Common myeloid progenitor, CD34-positive (primary cell): ENCODE measurements at places on chromosomes 12 and 14.
A peak's percentile ranks its signal among the peaks of the same experiment; 100 is the strongest.

GRCh38 chr14:106141242-106142220 lies 615.1 kb downstream of the TMEM121 start:
- no peak overlapping the region for H3K27ac ChIP-seq
- no peaks in the 10 kb centered on the region for H3K27me3 ChIP-seq
- no peaks in the 10 kb centered on the region for H3K36me3 ChIP-seq

- no peaks in the 10 kb centered on the region for H3K36me3 ChIP-seq
- H3K4me3 ChIP-seq = no peak overlapping the region
- no peaks in the 10 kb centered on the region for H3K27me3 ChIP-seq
- H3K4me1 ChIP-seq = no peaks in the 10 kb centered on the region
- H3K27ac ChIP-seq = no peak overlapping the region
- DNase-seq = peak; percentile 13
Observed at GRCh38 chr12:73221836-73222235, 949.7 kb downstream of the TRHDE start.

DNA sequence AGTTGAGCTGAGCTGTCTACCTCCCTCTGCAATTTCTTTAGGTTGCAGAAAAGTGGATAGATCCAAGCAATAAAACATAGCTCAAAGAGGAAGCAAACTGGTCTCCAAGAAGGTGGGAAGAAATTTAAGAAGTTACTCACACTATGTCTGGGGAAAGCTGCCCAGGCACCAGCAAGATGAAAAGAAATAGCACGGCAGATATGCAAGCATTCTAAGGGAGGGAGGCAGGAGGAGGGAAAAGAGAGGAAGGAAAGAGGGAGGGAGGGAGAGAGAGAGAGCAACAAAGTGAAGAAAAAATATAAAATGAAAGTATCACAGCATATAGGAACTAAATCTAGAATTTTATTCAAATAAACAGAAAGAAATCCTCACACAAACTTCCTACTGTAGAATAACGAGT lies 240.7 kb downstream of the APAF1 start:
- no peaks in the 10 kb centered on the region for H3K4me1 ChIP-seq
- peaks cover 14% of the 10 kb centered on the region for H3K27me3 ChIP-seq
- DNase-seq = no peak
- H3K36me3 ChIP-seq = no peaks in the 10 kb centered on the region
- no peak overlapping the region for H3K4me3 ChIP-seq

DNA sequence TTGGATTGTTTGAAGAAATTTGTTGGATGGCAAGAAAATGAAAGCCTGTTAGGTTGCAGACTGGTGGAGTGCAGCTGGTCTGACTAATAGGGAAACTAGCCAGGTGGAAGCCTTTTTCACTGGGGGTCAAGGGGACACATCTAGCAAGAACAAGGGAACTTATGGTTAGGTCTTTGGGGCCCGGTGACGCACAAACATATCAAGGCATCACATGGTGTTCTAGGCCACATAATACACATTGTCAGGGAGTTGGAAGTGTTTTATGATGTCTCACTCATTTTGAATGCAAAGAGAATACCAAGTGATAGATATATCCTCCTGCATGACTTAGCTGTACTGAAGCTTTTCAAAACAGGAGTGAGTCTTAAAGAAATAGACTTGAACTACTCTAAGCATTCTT lies 351.2 kb downstream of the KCNH5 start:
- no peaks in the 10 kb centered on the region for H3K27me3 ChIP-seq
- no peak overlapping the region for H3K27ac ChIP-seq
- H3K36me3 ChIP-seq = no peaks in the 10 kb centered on the region
- H3K4me3 ChIP-seq = no peak overlapping the region

DNA sequence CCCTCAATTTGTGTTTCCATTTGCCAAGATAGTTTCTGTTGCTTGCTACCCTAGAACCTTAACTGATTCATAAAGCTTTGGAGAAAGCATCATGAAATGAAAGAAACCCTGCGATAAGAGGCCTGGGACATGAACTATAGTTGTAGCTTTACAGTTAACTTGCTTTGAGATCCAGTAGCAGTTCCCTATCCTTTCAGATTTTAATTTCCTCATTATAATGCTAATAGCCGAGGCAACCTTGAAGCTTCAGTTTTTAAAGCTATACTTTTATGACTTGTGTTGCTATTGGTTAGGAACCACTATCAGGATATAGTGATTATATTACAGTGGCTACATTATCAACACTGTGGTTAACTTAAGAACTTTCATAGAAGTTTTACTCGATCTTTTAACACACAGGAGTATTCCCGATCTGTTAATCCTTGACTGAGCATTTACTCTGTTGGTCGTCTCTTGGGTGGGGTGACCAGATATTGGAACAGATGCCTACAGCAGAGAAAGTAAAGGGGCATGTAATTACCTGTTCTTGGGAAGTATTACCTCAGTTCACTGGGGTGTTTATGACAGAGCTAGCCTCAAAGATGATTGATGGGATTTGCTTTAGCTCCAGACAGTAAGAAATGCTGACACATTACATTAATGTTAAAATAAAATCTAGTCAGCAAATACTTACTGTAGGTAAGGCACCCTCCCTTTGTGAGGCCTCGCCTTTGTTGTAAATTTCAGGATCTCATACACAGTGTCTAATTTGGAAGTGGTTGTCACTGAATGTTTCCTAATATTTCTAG lies 86.2 kb upstream of the CSRP2 start:
- no peak for DNase-seq
- H3K4me3 ChIP-seq = no peak overlapping the region
- H3K4me1 ChIP-seq = peaks cover 11% of the 10 kb centered on the region
- no peaks in the 10 kb centered on the region for H3K36me3 ChIP-seq

- H3K27ac ChIP-seq = no peak overlapping the region
- H3K4me1 ChIP-seq = no peaks in the 10 kb centered on the region
- H3K36me3 ChIP-seq = no peaks in the 10 kb centered on the region
Observed at GRCh38 chr12:58757422-58757821, 162.9 kb downstream of the LRIG3 start.

DNA sequence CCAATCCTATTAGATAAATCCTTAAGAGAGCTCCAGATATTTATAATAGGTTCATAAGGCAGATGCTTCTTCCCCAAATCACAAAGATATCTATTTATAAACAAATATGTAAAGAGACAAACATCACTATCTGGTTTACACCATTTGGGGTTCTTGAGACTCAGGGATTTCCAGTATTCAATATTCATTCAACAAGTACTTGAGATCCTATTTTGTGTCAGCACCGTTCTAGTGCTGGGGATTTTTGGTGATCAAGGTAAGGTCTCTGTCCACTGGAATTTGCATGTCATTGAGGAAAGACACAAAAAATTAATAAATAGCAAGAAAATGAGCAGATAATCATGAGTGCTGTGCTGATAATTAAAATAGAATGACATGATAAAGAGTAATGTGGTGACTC lies 222.7 kb upstream of the FOXN3 start:
- H3K36me3 ChIP-seq = no peaks in the 10 kb centered on the region
- no peaks in the 10 kb centered on the region for H3K4me1 ChIP-seq
- no peak for DNase-seq
- no peaks in the 10 kb centered on the region for H3K27me3 ChIP-seq
- H3K4me3 ChIP-seq = no peak overlapping the region

DNA sequence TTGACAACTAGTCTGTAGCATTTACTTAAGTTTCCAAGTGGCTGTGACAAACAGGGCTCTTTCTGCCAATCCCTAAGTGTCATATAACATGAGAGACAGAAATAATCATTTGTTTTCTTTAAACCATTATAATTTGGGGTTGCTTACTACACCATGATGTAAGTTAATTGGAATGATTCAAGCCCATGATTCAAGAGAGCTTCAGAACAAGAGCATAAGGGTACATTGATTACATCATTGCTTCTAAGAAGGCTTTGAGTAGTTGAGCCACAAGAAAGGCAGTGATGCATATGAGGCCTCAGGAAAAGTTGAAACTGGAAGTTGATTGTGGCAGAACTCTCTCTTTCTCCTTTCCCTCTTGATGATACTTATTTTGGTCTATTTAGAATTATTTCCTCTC lies 444.0 kb downstream of the CCER1 start:
- DNase-seq = no peak
- no peaks in the 10 kb centered on the region for H3K27me3 ChIP-seq

- H3K4me3 ChIP-seq = no peak overlapping the region
- H3K27me3 ChIP-seq = no peaks in the 10 kb centered on the region
- no peaks in the 10 kb centered on the region for H3K36me3 ChIP-seq
- H3K27ac ChIP-seq = no peak overlapping the region
Observed at GRCh38 chr12:43098766-43099550, 453.0 kb downstream of the ADAMTS20 start.

- no peaks in the 10 kb centered on the region for H3K27me3 ChIP-seq
- H3K4me3 ChIP-seq = no peak overlapping the region
- H3K36me3 ChIP-seq = no peaks in the 10 kb centered on the region
- H3K27ac ChIP-seq = no peak overlapping the region
Observed at GRCh38 chr12:112932485-112933128, 5.7 kb upstream of the OAS3 start.

- no peaks in the 10 kb centered on the region for H3K27me3 ChIP-seq
- H3K36me3 ChIP-seq = no peaks in the 10 kb centered on the region
- DNase-seq = no peak
Observed at GRCh38 chr14:77248666-77249065, 22.3 kb downstream of the NGB start.

- H3K36me3 ChIP-seq = no peaks in the 10 kb centered on the region
- H3K27me3 ChIP-seq = no peaks in the 10 kb centered on the region
- no peak overlapping the region for H3K4me3 ChIP-seq
- DNase-seq = no peak
Observed at GRCh38 chr12:62859321-62859737, 75.6 kb downstream of the PPM1H start.

GRCh38 chr14:73746520-73747378 lies 32.6 kb upstream of the PNMA1 start:
- H3K27ac ChIP-seq = peak overlapping the region; percentile 99
- no peaks in the 10 kb centered on the region for H3K27me3 ChIP-seq
- H3K4me1 ChIP-seq = peaks cover 35% of the 10 kb centered on the region
- no peak for DNase-seq
- peaks cover 43% of the 10 kb centered on the region for H3K36me3 ChIP-seq
- H3K4me3 ChIP-seq = no peak overlapping the region

DNA sequence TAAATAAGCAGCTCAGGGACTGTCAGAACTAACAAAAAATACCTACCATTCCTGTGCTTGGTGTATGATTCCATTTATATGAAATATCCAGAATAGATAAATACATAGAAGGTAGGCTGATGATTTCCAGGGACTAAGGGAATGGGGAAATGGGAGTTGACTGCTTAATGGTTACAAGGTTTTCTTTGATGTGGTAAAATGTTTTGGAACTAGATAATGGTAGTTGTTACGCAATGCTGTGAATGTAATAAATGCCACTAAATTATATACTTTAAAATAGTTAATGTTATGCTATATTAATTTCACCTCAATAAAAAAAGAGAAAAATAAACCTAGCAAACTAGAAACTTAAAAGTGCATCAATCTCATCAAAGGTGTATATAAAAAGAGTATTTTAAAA lies 41.1 kb downstream of the CEP83 start:
- H3K4me1 ChIP-seq = no peaks in the 10 kb centered on the region
- peaks cover 3% of the 10 kb centered on the region for H3K36me3 ChIP-seq
- H3K27ac ChIP-seq = no peak overlapping the region
- no peak overlapping the region for H3K4me3 ChIP-seq

GRCh38 chr14:34124585-34124984 lies 173.7 kb upstream of the EGLN3 start:
- H3K4me3 ChIP-seq = no peak overlapping the region
- no peaks in the 10 kb centered on the region for H3K27me3 ChIP-seq
- no peak for DNase-seq
- no peaks in the 10 kb centered on the region for H3K36me3 ChIP-seq
- no peak overlapping the region for H3K27ac ChIP-seq

GRCh38 chr14:51806026-51807023 lies 54.1 kb upstream of the GNG2 start:
- H3K4me1 ChIP-seq = no peaks in the 10 kb centered on the region
- H3K27me3 ChIP-seq = no peaks in the 10 kb centered on the region
- no peak overlapping the region for H3K4me3 ChIP-seq
- no peaks in the 10 kb centered on the region for H3K36me3 ChIP-seq
- no peak overlapping the region for H3K27ac ChIP-seq
- no peak for DNase-seq

GRCh38 chr14:41146391-41146790 lies 460.3 kb upstream of the LRFN5 start:
- no peaks in the 10 kb centered on the region for H3K27me3 ChIP-seq
- DNase-seq = no peak
- no peak overlapping the region for H3K27ac ChIP-seq

DNA sequence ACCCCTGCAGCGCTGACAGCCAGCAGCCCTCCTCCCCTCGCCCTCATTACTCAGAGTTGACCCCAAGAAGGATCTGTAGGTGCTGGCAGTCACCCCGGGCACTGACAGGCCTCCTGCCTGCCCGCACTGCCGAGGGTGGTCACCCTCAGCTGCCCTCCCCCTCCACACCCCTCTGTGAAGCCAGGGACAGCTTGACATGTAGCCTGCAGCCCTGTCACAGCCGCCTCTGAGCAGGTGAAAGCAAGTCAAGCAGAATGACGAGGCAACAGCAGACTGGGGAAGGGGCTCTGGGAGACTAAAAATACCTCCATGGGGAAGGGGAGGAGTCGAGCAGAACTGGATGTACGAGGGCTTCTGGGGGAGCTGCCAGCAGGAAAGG lies 178.1 kb downstream of the DPF3 start:
- H3K27ac ChIP-seq = no peak overlapping the region
- no peaks in the 10 kb centered on the region for H3K27me3 ChIP-seq
- peaks cover 30% of the 10 kb centered on the region for H3K4me1 ChIP-seq
- no peak overlapping the region for H3K4me3 ChIP-seq
- no peak for DNase-seq

- H3K27me3 ChIP-seq = no peaks in the 10 kb centered on the region
- no peak overlapping the region for H3K27ac ChIP-seq
- no peak overlapping the region for H3K4me3 ChIP-seq
- H3K4me1 ChIP-seq = peaks cover 15% of the 10 kb centered on the region
- DNase-seq = peak; percentile 66
Observed at GRCh38 chr14:106378191-106378590, 851.8 kb downstream of the TMEM121 start.

DNA sequence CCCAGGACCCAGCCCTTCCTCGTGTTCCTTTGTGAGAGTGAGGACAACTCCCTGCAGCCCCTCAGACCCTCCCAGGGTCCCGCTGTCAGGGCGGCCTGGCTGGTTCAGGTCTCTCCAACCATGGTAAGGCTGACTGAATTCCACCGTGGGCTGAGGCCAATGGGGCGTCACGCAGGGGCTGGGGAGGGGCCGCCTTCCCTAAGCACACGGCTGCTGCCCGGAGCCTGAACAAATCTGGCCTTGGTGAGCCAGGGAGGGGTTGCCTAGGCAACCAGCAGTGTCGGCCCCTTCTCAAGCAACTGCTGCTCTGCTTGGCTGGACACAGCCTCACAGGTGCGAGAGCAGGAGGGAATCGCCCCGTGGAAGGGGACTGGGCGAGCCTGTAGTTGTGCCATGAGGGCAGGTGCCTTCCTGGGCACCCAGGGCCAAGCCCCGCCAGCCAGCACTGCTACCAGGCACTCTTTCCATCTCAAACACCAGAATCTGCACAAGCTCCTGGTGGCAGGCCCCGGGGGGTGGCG lies 37.0 kb upstream of the GALNT9 start:
- no peaks in the 10 kb centered on the region for H3K36me3 ChIP-seq
- H3K4me1 ChIP-seq = no peaks in the 10 kb centered on the region
- no peak overlapping the region for H3K27ac ChIP-seq
- no peak for DNase-seq
